SK-N-MC (cell line): ENCODE measurements at places on chromosomes 2 and 18.
A peak's percentile ranks its signal among the peaks of the same experiment; 100 is the strongest.

- no peak for DNase-seq
These were observed 8.9 kb upstream of the RUFY4 start for GRCh38 chr2:218060118-218060517.

- DNase-seq: no peak
These were observed 163.0 kb downstream of the SEPTIN10 start for GRCh38 chr2:109450574-109451273.

DNA sequence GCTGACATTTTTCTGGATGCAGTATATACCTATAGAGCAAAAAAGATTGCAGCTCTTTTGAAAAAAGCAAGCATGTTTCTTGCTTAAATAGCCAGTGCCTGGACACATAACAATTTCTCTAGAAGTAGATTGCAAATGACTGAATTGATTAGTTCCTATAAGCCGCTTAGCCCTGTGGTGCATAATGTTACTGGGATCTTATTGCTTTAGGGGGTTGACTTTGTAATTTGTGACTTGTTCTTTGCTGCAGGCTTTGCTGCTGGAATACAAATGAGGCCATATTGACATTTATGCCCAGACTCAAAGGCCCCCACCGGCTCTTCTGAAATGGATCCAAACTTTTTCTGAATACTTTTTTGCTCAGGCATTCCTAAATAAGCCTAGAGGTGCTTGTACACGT lies 182.6 kb downstream of the SH3BP4 start:
- DNase-seq: no peak

DNA sequence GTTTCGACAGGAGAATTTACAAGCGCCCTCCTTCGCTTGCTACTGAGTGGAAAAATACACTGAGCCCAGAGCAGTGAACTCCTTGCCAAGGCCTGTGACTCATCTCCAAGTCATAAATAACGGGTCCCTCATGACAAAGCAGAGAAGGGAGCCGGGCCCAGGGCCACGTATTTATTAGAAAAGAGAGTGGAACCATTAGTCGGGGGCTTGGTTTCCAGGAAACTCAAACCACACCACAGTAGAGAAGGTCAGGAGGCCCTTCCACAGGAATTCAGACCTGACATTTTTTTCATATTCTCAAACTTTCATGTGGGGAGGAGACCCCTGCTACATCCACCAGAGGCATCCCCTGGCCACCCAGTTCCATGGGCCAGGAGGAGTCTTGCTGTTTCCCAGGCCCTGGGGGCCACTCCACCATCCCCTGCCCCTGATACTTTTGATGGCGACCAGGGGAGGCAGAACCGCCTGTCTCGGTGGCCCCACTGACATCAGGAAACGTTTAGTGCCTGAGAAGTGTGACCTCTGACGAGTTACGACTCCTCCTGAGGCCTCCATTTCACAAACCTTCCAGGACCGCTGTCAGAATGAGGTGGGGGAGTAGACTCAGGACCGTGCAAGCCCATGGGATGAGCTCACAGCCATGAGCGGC lies 289.7 kb downstream of the DYSF start:
- DNase-seq: no peak

DNA sequence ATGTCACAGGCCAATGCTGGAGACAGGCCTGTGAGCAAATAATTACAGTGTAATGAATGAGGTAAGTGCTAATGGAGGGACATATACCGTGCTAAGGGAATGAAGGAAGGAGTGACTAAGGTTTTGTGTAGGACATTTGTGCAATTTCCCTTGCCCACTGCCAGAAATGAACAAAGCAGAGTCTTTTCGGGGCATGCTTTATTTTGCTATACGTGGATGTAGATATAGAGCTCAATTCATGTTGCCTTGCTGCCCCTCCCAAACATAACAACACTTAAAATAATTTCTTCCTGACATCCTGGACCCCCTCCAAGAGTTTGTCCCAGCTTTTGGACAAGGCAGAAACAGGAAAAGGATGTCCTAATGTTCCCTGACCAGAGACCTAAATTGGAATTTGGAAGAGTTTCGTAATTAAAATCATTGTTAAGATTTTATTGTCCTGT lies 23.7 kb upstream of the CD28 start:
- no peak for DNase-seq

- DNase-seq: no peak
These were observed 7.3 kb upstream of the FAM237A start for GRCh38 chr2:206635015-206635414.

DNA sequence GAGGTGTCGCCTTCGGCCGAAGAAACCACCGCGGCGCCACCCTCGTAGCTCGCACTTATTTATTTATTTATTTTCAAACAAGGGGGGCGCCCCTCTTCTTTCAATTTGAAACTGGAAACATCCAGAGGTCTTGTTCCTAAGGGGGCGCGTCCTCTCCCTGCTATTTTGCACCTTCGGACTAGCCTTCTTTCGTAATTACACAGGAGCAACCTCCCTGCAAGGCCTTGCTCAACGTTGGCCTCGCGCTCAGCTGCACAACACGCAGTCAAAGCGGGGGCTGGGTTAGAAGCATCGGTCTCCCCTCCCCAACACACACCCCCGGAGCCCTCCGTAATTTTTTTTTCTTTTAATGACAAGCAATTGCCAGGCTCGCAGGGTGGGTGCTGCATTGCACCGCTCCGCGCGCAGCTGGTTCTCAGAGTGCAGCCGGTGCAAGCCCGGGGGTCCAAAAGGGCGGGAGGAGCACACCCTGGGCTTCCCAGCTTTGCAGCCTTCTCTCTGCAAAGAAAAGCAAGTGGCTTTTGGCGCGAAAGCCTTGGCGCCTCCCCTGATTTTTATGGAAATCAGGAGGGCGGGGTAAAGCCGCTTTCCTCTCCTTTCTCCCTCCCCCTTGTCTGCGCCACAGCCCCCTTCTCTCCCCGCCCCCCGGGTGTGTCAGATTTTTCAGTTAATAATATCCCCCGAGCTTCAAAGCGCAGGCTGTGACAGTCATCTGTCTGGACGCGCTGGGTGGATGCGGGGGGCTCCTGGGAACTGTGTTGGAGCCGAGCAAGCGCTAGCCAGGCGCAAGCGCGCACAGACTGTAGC lies at the start of gene MYCN:
Gene MYCN (plus strand): TSS at position 697 of the 807 bp plus-strand sequence. CDS start 1,515 bp downstream, outside the sequence.
- peak; percentile 62 for DNase-seq
